Progenitor cell of endocrine pancreas (in vitro differentiated cells): ENCODE measurements at places on chromosomes 5 and 9. TPM values are rescaled to one million over a fixed set of nuclear protein-coding genes. Genes with fewer than 3 reads are reported as not detected.

DNA sequence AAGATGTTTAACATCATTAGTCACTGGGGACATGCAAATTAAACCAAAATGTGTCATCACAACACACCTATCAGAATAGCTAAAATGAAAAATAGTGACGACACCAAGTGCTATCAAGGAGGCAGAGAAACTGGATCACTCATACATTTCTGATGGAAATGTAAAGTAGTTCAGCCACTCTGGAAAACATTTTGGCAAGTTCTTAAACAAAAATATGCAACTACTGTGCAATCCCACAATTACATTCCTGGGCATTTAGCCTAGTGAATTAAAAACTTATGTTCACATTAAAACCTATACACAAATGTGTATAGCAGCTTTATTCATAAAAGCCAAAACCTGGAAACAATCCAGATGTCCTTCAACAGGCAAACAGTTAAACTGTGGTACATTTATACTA is 53.1 kb downstream of the SVEP1 start:
- no peak for DNase-seq

DNA sequence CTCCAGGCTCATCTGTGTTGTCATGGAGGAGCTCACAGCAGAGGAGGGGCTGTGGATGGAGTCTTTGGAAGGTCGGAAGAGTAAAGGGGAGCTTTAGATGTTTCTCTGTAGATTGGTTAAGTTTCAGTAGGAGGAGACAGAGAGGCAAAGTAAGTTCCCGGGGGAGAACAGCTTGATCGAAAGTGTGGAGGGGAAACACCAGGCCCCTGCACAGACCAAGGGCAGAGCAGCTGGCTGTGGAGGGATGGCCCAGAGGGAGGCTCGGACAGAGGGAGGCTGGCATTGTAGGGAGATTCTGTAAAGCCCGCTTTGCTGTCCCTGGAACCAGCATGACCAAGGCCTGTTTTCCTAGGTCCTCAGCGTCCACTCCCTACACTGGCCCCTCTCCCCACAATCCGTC is 5.3 kb upstream of the OR2V2 start:
- no peak for DNase-seq

- DNase-seq, result no peak
Measured at GRCh38 chr9:4131946-4132345, 167.9 kb downstream of the GLIS3 start.

DNA sequence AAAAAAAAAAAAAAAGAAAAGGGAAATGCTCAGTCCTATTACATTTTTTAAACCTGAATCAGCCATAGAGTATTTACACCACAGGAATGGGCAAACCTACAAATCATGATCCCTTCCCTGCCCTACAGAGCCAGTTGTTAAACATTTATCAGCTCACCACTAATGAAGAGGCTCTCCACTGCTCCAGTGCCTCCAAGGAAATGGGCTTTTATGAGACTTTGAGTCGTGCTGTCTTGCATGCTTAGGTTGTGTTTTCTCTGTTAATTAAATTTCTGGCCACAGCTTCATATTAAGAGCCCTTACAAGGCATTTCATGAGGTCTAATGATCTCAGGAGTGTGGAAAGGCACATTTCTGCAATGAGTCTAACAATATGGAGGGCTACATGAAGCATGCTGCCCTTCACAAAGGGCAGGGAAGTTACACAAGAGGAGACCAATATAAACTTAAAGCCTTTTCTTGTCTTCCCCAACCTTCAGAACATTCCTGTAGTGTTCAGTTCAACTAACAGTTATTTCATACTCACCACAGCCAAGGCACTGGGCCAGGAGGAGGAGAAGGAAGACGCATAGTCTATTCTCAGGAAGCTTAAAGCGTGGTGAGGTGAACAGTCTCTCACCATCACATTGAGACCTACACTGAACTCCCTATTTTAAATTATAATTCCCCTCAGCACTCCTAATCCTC is 140.1 kb upstream of the ABCA1 start:
- no peak for DNase-seq

DNA sequence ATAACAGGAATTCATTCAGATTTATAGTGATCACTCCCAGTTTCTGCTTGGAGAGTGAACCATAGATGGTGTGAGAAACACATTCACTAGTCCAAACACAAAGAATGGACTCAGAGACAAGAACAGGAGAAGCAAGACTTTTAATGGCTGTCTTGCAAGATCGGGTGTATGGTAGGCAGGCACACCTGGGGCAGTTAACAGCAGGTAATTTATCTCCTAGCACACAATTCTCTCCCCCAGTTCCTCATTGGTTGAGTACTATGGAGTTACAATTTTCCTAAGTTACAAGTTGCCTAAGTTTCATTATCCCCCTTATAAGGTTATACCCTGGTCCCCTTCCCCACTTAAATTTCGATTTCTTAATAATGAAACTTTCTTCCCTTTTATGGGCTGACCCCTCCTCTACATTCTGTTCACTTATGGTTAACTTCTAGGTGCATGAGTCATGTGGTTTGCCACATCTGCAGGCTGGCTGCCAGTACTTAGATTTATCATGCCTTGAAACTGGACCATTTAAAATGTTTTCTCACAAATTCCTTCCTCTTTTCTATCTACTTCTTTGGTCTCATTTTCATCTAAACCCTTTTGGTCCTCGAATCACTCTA is 623.3 kb downstream of the HINT1 start:
- DNase-seq, result no peak

- no peak for DNase-seq
Measured at GRCh38 chr5:136768457-136768856, 403.1 kb upstream of the TRPC7 start.

DNA sequence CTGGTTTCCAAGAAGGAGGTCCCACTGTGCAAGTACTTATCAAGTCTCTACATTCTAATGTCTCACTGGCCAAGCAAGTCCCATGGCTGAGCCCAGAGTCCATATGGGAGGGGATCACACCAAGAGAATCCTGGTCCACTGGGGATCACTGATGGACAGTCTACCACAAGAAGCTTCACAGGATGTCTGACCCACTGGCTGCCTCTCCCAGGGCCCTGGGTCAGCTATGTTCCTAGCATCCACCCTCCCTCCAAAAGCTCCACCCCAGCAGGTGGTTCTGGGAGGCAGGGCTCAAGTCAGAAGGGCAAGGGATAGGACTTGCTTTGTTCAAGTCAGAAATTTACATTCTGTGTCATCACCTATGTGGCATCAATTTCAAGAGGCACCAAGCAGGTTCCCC is 508.5 kb downstream of the BNC2 start:
- DNase-seq, result no peak

DNA sequence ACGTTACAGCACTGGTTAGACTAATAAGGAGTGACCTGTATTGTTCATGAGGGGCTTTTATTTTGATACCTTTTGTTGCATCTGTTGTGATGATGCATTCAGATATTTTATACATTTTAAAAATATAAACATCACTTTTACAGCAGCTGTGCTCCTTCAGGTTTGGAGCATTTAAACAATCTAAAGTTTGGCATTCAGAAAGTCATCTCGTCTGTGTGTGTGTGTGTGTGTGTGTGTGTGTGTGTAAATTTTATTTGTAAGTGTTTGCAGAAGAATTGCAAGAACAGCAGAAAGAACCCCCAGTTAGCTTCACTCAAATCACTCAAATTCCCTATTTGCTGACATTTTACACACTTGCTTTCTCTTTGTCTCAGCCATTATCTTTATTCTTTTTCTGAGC is 87.4 kb downstream of the ERCC6L2 start:
- no peak for DNase-seq

DNA sequence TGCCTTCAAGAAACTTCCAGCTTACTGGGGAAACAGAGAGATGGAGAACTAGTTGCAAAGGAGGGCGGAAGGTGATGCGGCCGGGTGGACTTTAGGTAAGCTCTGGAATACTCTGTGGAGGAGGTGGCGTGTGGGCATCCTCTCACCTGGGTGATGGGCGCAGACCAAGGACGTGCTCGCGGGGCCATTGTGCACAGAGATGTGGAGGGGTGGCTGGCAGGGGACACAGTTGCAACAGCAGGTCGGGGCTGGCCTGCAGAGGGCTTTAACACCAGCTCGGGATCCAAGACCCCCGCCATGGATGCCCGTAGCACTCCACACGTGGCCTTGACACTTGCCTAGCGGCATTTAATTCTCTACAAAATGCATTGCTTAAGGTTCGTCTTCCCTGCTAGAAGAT is 26.6 kb downstream of the IER5L start:
- DNase-seq, result no peak

DNA sequence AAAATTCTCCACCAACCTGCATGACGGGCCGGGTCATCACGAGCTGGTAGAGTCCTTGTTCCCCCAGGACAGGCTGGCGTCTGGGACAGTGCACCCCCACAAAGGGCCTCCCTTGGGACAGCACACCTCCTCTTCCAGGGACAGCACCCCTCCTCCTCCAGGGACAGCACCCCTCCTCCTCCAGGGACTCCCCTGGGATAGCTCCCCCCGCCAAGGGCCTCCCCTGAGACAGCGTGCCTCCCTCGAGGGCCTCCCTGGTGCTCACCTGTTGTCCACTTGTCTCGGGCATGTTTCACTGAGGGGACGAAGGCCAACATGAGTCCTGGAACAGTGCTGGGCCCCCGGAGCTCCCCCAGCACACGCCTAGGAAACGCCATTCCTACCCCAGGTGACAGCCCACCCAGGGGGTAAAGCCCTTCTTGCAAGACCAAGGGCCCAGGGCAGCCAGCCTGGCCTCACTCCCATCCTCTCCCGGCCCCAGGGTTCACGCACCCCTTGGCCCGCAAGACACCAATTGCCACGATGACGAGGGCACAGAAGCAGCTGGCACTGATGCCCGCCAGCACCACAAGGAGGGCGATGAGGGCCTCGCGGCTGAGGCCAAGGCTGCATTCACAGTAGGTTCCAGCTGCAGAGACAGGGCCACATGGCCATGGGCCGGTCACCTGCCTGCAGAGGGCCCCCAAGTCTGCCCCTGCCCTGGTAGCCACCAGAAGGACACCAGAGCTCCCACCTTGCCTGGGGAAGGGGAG is 531 bp downstream of the TMEM210 start:
- no peak for DNase-seq

DNA sequence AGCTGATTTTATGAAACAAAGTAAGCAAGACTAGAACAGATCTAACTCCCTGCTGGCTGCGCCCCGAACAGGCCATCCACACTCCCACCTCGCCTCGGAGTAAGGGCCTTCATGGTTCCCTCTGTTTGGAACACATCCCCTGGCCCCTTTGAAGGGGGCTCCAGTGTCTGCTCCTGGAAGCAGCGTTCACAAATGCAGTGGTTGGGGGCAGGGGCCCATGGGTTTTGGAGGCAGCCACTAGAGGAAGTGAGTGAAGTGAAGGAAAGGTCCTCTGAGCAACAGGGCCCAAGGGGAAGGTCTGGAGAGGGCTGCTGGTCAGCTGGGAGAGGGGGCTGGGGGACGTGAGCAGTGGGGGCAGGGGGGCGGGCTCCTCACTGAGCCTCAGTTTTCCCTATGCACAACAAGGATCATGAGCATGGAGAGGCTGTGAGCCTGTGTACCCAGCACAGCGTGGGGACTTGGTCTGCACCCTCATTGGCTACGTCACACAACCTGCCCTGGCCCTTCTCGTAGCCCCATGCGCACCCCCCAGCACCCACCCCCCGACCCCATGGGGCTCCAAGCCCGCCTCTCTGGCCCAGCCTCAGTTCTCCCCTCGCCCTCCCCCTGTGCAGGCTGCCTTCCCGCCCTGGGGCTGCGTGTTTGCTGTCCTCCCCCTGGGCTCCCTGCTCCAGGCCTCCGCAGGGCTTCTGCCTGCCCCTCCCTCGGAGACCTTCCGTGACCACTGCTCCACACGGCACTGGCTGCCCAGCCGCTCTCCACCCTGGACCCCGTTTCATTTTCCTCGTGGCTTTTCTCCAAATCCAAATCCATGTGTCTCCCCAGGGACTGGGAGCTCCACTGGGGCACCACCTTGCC is 39.5 kb downstream of the RASGEF1C start:
- DNase-seq, result no peak

DNA sequence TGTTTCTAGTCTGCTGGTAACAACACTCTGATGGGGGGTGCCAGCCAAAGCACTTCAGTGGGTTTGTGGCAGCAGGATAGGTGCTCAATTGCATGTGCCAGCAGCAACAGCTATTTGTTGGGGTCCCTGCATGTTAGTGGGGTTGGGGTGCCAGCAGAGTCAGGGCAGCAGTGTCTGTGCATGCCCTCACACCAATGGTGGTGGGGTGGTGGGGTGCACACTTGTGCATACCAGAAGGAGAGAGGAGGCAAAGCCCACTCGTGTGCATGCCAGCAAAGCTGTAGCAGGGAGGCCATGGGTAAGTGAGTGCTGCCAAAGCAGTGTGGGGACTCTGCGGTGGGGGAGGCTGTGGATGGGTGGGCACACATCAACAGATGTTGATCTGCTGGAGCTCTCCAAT is 232.2 kb downstream of the GABRG2 start:
- DNase-seq, result no peak

OR1Q1 gene
- not detected in 2 replicates for total RNA-seq

IFNB1 gene
- not detected in 2 replicates for total RNA-seq

PJA2 gene
- 62.0 and 63.4 TPM in 2 replicates for total RNA-seq

PCDHB14 gene
- 7.9 and 8.0 TPM in 2 replicates for total RNA-seq

HAND1 gene
- 0.44 and 0.48 TPM in 2 replicates for total RNA-seq

GPR151 gene
- total RNA-seq, result not detected in 2 replicates

SLC22A4 gene
- total RNA-seq, result 0.48 TPM in 1 of 2 replicates, not detected in the other
